Cerebellum (tissue), 4 donors: ENCODE measurements at places on chromosomes 13 and 19.
A peak's percentile ranks its signal among the peaks of the same experiment; 100 is the strongest.

DNA sequence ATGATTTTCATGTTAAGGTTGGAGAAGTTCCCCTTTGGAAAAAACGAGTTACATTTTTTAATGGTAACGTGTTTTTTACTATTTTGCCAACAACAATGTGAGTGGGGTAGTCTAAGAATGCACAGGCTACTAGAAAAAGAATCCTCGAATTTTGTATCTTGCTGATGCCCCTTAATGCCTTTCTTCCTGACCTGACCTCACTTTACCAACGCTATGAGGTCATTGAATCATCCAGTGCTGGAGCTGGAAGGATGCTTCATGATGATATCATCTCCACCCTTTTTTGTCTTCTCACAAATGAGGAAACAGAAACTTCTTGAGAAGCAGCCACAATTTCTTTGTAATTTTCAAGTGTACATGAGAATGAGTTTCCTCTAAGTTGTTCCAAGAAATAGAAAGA is 8.2 kb upstream of the UBL3 start:
- DNase-seq, result no peak

GRCh38 chr19:16726916-16727315 is 7.3 kb downstream of the NWD1 start:
- DNase-seq, result no peak

- no peak for DNase-seq
Measured at GRCh38 chr19:10915130-10916091, 13.0 kb downstream of the YIPF2 start.

- no peak for DNase-seq
Measured at GRCh38 chr19:31013384-31014020, 335.7 kb downstream of the TSHZ3 start.

DNA sequence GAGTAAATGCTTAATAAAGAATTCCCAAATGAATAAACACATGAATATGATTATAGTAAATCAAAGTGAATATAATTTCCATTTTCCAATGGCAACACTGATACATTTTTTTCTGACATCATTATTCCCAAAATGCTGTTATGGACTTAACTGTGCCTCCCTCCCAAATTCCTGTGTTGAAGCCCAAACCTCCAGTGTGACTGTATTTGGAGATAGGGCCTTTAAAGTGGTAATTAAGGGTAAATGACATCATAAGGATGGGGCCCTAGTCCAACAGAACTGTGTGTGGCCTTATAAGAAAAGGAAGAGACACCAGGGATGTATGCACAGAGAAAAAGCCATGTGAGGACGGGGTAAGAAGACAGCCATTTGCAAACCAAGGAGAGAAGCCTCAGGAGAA is 19.1 kb upstream of the CCNA1 start:
- DNase-seq, result no peak

GRCh38 chr13:45604892-45605291 is 10.6 kb downstream of the ERICH6B start:
- no peak for DNase-seq

DNA sequence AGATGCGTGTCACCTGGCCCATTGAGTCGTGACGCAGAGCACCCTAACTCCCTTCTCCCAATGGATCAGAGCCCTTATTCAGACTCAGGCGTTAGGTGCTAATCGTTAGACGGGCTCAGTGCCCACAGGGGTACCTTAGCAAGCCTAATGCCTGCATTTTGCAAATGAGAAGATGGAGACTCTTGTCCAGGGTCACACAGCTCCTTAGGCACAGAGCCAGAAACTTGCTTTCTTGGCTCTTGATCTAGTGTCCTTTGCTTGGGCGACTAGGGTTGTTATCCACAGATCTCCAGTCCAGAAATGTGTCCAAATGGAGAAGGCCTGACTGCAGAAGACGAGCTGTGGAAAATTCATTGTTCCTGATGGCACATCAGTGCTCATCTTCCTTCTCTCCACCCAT is 85.1 kb downstream of the C13orf42 start:
- no peak for DNase-seq

DNA sequence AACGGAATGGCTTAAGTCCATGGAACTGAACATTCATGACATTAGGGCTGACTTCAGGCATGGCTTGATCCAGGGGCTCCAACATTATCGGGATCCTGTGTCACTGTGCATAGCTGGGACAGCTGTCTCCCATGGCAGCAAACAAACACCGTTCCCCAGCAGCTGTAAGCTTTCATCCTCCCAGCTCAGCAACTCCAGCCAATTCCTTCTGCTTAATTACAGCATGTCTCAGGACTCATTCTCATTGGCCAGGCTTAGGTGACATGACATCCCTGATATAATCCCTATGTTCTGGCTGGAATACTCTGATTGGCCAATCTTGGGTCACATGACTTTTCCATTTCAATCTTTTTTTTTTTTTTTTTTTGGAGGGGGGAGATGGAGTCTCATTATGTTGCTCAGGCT is 10.9 kb upstream of the TLE5 start:
- DNase-seq, result no peak

- peak; percentile 5 for DNase-seq
Measured at GRCh38 chr19:21322528-21322927, 6.7 kb downstream of the ZNF708 start.

DNA sequence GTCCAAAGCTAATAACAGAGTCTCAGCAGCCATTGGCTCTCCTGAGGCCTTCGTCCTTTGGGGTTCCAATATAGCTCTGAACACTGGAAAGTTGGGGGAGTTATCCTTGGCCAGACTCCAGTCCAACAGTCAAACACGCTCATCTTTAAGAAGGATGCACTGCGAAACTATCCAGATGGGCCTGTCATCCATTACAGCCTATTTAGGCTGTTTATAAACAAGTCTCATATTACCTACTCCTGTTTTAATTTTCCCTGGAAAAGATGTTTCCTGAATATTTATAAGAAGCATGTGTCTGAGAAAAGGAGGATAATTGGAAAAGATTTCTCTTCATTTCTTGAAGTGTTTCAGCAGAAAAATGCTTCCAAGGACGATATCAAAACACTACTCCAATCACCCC is 170.7 kb downstream of the DCT start:
- no peak for DNase-seq

GRCh38 chr13:54511366-54511765 is 1482.8 kb downstream of the OLFM4 start:
- no peak for DNase-seq
